ENCODE measurements at places on chromosomes 2 and 18.

DNA sequence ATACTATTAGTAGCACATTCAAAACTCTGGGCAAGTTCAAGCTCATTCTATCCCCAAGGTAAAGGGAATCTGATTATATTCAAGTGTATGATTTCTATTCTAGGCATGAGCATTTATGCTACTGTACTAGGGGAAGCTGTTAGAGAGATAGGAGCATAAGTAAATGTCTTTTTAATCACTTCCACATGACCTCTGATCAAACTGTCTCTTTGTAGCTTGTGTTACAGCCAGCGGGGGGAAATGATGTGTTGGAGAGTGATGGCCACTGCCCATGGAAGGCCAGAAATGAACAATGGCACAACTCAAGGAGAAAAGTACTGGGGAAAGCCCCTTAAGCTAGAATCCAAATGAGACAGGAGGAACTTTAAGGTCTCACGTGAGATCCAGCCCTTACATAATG lies 894.9 kb upstream of the CDH2 start:
- DNase-seq = no peak

GRCh38 chr18:79951545-79952455 lies at the start of gene SLC66A2:
SLC66A2 (minus strand) TSS chr18:79951653; CDS start chr18:79950926, 727 bp downstream.
- peak; percentile 84 for DNase-seq

- DNase-seq = peak; percentile 93
These were observed 1.3 kb upstream of the FAP start for GRCh38 chr2:162244541-162245031.

GRCh38 chr2:197236816-197237215 lies 73.8 kb downstream of the ANKRD44 start:
- no peak for DNase-seq

- DNase-seq = no peak
These were observed 297.0 kb downstream of the BCL2 start for GRCh38 chr18:63022429-63023022.

GRCh38 chr2:128534688-128535392 lies 216.2 kb upstream of the HS6ST1 start:
- no peak for DNase-seq

- no peak for DNase-seq
These were observed 77.4 kb downstream of the MERTK start for GRCh38 chr2:111975819-111976218.

DNA sequence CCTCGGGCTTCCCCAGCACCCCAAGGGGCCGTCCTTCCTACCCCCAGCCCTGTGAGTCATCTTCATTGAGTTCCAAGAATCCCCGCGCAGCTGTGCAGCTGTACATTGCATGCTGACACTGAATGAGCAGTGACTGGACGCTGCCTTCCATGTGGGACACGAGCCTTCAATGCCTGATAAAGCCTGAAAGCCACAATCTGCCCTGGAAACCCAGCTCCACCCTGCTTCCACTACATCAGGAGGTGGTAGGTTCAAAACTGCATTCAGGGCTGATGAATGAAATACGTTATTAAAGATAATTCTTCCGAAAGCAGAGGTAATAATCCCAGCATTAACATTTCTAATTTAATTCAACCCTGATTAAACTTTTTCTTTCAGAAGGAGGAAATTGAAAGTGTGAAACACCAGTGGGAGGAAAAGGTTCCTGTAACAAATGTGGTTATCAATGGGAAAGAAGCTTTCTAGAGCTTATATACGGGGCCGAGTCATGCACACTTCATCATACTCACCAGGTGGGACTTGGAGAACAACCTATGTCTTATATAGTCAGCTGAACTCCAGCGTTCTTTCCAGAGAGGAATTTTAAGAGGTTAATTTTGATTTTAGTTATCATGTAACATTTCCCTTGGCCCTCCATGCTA lies 360.1 kb downstream of the LPIN1 start:
- peak; percentile 99 for DNase-seq

DNA sequence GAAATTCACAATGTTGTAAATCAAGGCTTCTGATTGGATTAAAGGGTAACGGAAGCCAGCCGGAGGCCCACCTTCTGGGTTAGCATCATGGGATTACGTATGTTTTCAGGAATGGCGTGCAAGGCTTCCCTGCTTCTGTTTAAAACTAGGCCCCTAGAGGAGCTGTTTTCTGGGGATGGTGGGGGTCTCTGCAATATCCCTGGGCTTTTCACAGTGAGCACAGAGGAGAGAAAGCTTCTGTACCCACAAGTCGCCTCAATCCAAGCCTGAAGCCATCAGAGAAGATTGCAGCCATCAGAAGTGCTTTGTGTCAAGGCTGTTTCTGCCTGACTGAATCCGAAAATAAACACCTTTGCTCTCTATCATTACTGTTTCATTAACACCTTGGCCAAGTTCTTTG lies 226.9 kb upstream of the SMIM21 start:
- no peak for DNase-seq

- DNase-seq = no peak
These were observed 198.0 kb downstream of the ALK start for GRCh38 chr2:29723255-29724001.

GRCh38 chr2:230928701-230929380 lies 3.8 kb upstream of the GPR55 start:
- no peak for DNase-seq

GRCh38 chr2:168426861-168427260 lies 29.2 kb upstream of the CERS6 start:
- DNase-seq = no peak

- DNase-seq = no peak
These were observed 136.4 kb downstream of the LRP2 start for GRCh38 chr2:169225906-169226305.

DNA sequence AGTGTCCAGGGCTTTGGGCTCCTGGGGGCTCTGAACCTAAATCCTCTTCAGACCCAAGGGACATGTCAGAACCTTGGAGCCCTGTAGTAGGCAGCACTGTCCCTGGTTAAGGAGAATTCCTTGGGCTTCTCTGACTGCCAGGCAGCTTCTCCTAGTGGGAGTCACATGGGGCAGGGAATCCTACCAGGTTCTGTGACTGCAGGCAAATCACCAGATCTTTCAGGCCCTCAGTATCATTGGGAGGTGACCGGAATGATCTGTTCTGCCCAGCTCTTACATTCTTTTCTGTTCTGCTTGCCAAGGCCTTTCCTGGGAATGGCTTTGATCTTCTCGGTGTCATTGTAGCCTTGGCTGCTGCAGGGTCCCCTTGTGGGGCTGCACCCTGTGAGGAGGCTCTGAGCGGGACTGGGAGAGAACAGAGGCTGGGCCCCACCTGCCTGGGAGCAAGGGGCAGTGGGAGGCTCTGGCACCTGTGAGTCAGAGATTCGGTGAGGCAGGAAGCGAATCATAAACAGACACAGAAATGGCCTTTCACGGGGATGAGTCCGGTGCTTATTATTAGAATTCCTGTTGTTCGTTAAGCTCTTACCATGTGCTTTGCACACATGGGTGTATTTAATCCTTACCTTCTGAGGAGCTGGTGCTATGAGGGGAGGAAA lies 14.1 kb downstream of the CEP68 start:
- DNase-seq = peak; percentile 54

DNA sequence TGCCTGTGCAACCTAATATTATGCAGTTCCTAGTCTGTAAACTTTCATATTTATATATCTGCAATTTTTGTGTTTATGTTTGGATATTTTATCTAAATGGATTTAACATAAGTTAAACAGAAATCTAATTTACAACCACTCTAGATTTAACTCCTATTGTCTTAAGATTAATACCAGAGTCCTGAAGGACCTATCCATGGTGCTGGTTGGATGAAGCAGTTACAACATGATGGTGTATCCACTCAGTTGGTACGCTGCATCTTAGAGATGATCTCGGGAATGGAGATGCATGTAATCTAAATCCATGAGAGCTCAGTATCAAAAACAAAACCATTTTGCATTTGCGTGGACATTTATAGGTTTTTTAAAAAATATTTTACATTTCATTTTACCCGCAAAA lies 745.9 kb upstream of the SLC8A1 start:
- DNase-seq = no peak

GRCh38 chr2:102336502-102336945 lies 19.1 kb upstream of the IL18R1 start:
- no peak for DNase-seq

- DNase-seq = no peak
These were observed 323.4 kb downstream of the CDH19 start for GRCh38 chr18:66280470-66280869.

GRCh38 chr18:47701134-47701533 lies 229.3 kb downstream of the SMAD2 start:
- DNase-seq = no peak

GRCh38 chr2:145910416-145910815 lies 1390.5 kb upstream of the ZEB2 start:
- no peak for DNase-seq

- DNase-seq = no peak
These were observed 334.3 kb downstream of the CELF4 start for GRCh38 chr18:37231251-37231650.

DNA sequence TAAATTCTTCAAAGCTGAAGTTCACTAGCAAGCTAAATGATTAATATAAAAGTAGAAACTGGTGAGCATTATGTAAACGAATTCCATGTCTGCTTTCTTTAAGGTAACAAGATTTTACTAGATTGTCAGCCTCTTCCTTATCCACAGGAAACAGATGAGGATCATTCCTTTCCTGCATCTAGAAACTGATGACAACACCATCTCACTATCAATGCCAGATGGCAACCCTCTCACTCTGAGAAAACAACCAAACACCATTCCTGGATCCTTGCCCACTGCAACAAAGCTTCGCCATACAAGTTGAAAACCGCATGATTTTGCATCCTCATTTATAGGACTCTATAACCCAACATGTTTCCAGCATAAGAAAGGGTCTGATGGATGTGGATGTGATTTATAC lies 122.9 kb downstream of the ZNF521 start:
- DNase-seq = peak; percentile 39

GRCh38 chr2:9842487-9843228 lies 616 bp upstream of the TAF1B start:
- DNase-seq = no peak

DNA sequence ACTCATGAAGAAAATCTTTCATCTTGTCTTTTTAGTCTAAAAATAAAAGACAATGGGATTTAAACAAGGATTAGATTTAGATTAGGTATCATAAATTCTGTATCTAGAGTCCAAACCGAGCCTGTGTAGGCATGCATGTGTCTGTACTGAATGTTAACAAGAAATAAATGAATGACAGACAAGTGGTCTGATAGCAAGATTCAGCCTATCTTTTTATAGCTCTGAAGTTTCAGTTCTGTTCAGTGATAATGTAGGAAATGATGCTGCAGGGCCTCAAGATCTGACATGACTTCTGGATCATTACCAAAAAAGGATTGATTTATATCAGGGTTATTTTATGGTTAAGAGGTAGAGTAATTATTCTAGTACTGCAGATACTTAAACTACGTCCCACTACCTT lies 137.0 kb upstream of the ATP5MC3 start:
- DNase-seq = no peak

DNA sequence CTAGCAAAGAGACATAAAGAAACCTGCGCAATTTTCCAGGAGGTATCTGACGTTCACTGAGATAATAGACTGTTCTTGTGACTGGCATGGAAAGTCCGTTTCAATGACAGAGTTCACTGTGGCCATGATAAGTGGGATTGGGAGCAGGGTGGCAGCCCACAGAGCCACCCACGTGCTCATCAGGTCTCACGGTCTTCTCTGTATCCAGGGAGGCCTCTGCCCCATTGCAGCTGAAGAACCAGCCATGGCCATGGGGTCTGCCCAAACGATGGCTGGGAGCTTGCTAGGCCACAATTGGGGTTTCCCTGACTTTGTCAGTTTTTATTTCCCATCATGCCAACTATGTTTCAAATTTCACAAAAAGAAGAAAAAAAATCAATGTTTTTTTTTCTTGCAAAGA lies 57.2 kb downstream of the PDCL3 start:
- DNase-seq = no peak

DNA sequence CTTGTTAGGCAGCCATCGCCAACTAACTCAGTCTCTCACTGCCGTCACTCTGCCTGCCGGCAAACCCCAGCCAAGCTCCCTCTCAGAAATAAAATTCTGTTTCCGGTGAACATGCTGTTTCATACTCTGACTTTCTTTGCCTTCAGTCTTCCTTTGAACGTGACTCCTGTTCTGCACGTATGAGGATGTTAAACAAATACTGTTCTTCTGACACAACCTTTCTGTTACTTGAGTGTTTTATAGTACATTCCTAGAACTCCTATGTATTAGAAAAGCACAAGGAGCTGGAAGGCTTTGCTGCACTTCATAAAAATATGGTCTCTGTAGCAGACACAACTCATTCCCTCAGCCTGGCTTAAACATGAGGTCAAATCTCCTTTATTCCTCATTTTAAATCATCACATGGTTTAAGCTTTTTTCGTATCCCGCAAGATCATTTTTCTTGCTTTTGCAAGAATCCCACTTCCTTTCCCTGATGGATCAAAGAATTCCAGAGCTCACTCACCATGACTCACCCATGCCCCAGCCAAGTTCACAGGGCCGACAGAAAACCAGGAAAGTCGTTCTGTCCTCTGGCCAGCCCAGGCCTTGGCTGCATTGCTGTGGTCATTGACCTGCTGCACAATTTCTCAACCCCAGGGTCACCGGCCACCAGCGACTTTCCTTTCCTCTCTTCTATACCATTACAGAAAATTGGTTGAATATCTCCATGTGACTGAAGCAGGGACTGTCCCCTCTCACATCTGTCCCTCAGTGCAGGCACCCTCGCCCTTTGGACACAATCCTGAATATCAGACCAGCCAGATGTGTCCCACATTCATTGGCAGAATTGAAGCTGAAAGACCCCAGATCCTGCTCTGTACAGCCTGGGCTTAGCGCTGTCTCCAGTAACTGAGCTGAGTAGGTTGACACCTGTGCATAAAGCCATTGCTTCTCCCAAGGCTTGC lies 183.1 kb upstream of the ARL4C start:
- peak; percentile 97 for DNase-seq

DNA sequence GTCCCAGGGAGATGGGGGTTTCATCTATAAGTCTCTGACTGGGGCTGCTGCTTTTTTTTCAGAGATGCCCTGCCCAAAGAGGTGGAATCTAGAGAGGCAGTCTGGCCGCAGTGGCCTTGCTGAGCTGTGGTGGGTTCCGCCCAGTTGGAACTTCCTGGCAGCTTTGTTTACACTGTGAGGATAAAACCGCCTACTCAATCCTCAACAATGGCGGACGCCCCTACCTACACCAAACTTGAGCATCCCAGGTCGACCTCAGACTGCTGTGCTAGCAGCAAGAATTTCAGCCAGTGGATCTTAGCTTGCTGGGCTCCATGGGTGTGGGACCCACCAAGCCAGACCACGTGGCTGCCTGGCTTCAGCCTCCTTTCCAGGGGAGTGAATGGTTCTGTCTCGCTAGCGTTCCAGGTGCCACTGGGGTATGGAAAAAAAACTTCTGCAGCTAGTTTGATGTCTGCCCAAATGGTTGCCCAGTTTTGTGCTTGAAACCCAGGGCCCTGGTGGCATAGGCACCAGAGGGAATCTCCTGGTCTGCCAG lies 152.6 kb upstream of the CYP26B1 start:
- no peak for DNase-seq

GRCh38 chr18:74511823-74512222 lies 15.7 kb downstream of the CNDP2 start:
- DNase-seq = no peak

- DNase-seq = no peak
These were observed 3.0 kb downstream of the DHRS9 start for GRCh38 chr2:169072163-169072925.

GRCh38 chr2:219118504-219118903 lies 42.1 kb downstream of the NHEJ1 start:
- DNase-seq = no peak
